ENCODE measurements at places on chromosomes 2 and 18.

GRCh38 chr2:225735844-225736243 lies 336.3 kb downstream of the NYAP2 start:
- DNase-seq = no peak

DNA sequence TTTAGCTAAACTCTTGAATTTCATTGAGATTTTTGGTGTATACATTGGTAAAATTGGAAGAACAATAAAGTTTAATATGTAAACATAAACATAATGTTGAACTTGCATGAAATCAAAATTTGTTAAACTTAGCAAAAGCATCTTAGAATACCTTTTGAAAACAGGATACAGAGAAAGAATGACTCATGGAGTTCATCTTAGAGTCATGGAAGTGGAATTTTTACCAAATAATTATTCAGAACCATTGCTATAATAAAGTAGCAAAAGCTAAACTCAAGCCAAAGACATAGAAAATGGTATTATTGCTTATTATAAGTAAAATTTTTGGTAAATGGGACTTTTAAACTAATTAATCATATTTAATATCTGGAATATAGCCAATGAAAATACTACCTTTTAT lies 841.6 kb upstream of the SLC39A10 start:
- DNase-seq = no peak

- DNase-seq = no peak
These were observed 701.8 kb downstream of the SUCLG1 start for GRCh38 chr2:83757329-83757728.

- DNase-seq = no peak
These were observed 653.0 kb upstream of the CHAC2 start for GRCh38 chr2:53114582-53114981.

- DNase-seq = no peak
These were observed 12.0 kb upstream of the DDX1 start for GRCh38 chr2:15579641-15580040.

DNA sequence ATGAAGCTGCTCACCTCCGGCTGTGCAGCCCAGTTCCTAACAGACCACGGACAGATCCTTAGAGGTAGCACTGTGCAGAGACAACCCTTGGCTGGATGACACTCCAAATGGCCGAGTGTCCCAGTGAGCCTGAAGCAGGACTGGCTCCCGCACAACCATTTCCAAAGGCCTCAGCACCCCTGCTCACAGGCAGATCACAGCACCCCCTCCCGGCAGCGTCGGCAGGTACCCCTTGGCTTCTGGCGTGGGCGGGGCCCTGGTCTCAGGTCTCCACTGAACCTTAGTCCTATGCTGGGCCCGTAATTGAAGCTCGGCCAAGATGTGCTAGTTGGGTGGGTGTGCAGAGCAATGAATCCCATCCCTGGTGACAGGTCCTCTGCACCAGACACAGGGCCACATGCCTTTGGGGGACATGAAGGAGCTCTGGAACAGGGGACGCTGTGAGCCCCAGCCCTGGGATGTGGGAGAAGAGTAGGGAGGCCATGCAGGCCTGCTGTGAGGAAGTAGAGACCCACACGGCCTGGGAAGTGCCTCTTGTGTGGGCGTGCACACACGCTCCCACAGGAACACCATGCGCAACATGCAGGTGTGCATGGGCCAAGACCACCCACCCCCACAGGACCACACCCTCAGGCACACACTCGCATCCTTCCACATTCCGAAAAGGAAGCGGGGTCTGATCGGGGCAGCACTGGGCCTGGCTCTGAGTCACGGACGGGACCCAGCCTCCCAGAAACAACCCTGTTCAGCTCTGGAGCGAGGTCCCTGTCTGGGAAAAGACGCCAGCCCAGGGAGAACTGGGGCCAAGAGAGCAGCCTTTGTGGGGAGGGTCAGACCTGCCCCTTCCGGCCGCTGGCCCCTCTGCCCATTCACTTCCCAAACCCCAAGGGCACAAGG lies 2.8 kb downstream of the DUSP2 start:
- DNase-seq = no peak

GRCh38 chr18:49023271-49023937 lies 72.6 kb upstream of the SMAD7 start:
- DNase-seq = no peak

DNA sequence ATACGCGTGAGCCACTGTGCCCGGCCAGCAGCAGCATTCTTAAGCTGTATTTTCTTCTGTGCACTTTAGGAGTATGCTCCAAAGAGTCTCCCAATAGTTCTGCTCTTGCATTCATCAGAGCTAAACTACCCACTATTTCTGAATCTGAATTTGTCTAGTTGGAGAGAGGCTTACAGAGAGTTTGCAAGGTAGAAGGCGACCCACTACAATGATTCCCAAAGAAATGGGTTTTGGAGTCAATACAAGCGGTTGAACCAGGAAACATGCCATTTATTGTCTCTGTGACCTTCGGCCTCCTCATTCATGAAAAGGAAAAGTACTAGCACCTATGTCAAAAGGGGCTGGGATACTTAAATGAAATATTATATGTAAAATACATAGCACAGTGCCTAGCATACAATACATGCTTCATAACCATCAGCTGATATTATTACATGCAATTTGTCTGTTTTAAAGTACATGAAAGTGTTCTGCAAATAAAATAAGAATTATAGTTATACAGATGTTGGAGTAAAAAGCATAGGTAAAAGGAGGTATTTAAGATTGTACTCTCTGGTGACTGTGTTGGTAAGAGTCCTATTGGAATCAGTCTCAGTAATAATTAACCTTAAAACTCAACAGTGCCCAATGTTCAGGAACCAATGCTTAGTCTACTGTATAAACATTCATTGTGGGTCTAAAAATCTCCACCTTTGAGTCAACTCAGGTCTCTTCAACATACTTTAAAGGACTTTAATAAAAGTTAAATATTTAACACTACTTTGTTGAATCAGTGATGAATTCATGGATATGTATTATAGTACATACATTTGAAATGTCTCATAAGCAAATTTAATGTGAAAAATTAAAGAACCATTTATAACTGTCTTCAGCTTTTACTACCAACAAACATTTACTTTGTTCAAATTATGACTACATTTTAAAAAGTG lies 89.8 kb upstream of the GRB14 start:
- no peak for DNase-seq

DNA sequence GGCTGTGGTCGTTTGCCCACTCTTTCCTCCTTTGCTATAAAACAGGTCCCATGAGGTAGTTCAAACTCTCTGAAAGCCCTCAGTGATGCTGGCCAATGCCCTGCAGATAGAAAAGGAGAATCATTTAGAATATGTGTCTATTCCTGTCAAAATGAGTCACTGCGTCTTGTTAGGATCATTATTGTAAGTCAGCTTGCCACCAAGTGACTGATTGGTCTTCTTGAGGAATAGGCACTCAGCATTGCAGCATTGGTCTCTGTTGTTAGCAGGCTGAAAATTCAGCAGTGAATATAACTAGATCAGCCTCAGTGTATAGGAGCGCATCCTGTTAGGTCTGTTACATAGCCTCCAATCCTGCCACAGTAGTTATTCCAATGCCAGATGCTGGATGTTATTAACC lies 28.9 kb downstream of the PRKRA start:
- DNase-seq = no peak

DNA sequence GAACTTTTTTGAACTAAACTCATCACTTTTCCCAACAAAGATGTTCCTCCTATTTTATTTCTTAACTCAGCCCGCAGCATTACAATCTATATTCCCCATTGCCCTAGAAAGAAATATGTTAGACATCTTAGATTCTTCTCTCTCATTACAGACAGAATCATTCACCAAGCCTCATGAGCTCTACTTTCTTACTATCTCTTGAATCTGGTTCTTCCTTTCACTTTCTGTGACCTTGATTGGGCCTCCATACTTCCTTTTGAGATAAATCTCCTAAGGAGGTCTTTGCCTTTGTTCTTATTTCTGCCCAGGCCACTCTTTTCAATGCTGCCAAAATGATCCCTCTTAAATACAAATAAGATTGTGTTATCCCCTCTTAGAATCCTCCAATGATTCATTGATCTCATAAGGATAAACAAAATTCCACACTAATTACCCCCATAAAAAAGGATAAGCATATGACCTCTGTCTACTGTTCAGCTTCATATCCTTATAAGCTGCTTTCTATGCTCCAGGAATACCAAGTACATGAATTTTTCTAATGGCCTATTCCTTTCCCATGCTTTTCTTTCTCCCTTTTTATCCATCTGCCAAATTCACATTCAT lies 400.0 kb downstream of the ARHGAP15 start:
- DNase-seq = no peak

GRCh38 chr18:59022167-59022945 lies 117.3 kb upstream of the SEC11C start:
- no peak for DNase-seq

DNA sequence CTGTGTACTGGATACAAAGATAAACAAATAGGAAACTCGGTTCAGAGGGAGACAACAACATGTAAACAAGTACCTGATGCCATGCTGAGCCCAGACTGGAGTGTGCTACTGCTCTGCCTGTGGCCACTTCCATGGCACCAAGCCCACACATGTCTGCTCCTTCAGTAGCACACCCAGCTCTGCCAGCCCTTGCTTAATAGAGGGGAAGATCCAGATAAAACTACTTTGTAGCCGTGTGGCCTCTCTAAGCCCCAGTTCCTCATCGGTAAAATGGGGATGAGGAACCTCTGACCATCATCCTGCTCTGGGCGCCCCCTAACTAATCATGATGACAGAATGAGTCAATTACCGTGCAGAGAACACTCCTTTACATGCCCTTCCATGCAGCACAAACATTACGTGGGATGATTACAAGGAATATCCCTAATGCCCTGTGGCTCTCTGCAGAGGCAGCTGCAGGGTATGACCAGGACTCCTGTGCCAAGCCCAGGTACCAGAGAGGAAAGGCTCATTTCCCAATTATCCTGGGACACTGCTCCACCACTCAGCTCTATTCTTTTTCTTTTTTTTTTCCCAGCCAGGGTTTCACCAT lies 34.9 kb downstream of the DNMT3A start:
- no peak for DNase-seq

DNA sequence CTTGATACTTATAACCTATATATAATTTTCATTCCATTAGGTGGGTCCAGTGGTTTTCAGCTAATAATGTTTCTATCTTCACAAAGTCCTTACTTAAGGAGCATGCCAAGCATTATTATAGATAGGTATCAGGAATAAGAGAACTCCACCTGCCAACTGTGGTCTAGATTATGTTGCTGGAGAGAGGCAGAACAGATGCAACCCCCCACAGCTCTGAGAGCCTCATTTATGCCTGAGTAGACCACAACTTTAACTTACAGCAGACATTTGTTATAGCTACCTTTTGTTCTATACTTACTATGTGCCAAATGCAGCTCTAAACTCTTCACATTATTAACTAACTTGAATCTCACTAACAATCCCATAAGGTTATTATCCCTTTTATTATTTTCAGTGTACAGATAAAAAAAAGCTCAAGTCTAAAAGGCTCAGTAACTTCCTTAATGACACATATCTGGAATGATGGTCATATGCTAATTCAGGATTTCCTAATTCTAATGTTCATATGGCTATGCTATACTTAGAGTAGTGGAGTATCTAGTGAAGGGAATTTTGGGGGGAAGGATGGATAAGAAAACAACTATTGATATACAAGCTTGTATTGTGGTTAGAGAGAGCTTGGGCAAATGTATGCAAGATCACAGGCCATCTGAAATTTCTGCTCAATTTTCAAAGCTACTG lies 119.1 kb upstream of the RND3 start:
- no peak for DNase-seq

DNA sequence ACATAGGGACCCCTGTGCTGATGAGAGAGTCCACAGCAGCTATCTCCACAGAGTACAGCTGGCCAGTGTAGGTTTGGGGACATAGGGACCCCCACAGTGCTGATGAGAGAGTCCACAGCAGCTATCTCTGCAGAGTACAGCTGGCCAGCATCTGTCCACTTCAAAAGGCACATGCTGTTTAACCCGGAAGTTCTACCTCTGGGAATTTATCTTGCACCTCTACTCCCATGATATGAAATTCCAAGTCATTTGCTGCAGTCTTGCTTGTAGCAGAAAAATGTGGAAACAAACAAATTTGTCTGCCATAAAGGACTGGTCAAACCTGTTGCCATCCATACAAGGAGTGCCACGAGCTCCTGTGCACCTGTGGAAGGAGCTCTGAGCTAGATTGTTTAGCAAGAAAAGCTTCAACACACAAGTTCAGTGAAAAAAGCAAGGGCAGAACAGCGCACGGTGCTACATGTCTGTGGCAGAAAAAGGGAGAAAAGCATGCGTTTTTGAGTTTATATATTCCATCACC lies 33.1 kb downstream of the LRRFIP1 start:
- no peak for DNase-seq

GRCh38 chr2:46125798-46126197 lies 171.4 kb upstream of the EPAS1 start:
- DNase-seq = no peak

DNA sequence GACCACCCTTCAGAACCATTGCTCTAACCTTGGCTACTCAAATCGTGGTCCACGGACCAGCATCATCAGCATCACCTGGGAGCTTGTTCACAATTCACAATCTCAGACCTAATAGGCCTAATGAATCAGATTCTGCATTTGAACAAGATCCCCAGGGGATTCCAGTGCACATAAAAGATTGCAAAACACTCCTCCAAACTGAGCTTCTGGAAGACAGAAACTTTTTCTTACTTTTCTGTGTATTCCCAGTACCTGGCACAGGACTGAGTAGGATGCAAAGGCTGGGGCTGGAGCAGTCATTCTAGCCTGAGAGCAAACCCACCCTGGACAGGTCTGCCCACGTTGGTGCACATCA lies 115.1 kb upstream of the COPS8 start:
- no peak for DNase-seq

- DNase-seq = no peak
These were observed 23.0 kb upstream of the ARHGEF4 start for GRCh38 chr2:130813722-130814121.

DNA sequence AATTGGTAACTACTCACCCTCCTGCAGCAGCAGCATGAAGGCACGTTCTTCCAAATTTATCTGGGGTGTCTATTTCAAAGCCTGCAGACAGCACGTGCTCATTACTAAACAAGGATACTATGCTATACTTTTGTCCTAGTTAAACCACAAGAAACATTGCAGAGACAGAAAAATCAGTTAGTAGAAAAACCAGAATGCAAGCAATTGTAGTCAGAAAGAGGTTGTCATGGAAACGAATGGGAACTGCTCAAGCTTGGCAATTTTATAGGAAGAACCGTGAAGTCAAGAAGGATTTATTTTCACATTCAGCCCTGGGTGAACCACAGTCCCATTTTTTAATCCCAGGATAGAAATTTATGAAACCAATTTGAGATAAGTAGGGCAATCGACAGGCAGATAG lies 162.2 kb upstream of the PGAP1 start:
- no peak for DNase-seq

- no peak for DNase-seq
These were observed 18.9 kb upstream of the MAL start for GRCh38 chr2:95006588-95006987.

DNA sequence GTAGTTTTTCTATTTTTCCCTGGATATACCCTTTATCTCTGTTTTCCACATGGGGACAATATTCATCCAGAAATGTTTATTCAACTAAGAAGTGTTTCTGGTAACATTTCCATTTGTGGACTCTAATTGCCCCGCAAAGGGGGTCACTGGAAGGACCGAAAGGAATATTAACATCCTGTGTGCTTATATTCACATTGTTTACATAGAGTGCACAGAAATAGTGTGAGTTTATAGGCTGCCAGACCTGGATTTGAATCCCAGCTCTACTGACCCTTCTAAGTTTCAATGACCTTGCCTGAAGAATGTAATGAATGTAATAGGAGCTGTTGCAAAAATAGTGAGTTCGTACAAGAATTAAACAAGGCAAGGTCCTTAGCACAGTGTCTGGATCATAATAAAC lies 152.9 kb upstream of the NCKAP5 start:
- no peak for DNase-seq

- no peak for DNase-seq
These were observed 96.2 kb upstream of the BCL2L11 start for GRCh38 chr2:111024496-111024895.
